ENCODE measurements at places on chromosomes 1 and 21. TPM values are rescaled to one million over a fixed set of nuclear protein-coding genes. Genes with fewer than 3 reads are reported as not detected.

Gene DIRAS3
- total RNA-seq = 7.6 TPM

Gene STRIP1
- 25.0 TPM for total RNA-seq

Gene B3GALT5
- total RNA-seq = 0.08 TPM

Gene ZC3H11A
- total RNA-seq = 87.1 TPM

GRCh38 chr1:171488190-171488929 lies 3.0 kb downstream of the PRRC2C start:
- peaks cover 60% of the 10 kb centered on the region for H3K4me1 ChIP-seq
- no peak overlapping the region for H3K27ac ChIP-seq
- DNase-seq = no peak
- H3K27me3 ChIP-seq = no peaks in the 10 kb centered on the region
- no peaks in the 10 kb centered on the region for H3K36me3 ChIP-seq

- no peak overlapping the region for H3K4me3 ChIP-seq
- no peaks in the 10 kb centered on the region for H3K27me3 ChIP-seq
- no peak overlapping the region for H3K27ac ChIP-seq
- DNase-seq = no peak
These were observed 6.2 kb upstream of the YRDC start for GRCh38 chr1:37814252-37814651.

DNA sequence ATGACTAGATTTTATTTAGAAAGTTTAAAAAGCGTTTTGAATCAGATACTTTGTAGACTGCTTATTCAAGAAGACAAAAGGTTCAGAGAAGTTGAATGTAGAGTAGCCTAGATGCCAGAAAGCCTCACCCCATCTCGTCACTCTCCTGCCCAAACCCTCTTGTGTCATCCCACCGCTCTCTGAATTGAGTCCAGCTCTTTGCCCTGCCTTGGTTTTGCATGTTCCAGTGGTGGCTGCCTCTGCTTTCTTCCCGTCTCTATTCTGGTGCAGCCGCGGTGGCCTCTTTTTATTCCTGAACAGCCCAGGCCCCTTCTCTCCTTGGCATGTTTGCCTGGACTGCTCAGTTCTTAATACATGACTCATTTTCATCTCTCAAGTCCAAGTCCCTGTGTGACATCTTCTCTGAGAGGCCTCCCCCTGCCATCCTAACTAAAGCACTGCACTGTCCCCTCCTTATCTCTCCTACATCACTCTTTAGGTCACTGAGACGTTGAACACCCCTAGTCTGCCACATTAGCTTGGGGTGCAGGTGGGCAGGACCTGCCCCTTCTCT lies 22.9 kb downstream of the PRDM2 start:
- DNase-seq = no peak
- no peaks in the 10 kb centered on the region for H3K27me3 ChIP-seq
- no peak overlapping the region for H3K27ac ChIP-seq
- H3K4me1 ChIP-seq = no peaks in the 10 kb centered on the region
- no peak overlapping the region for H3K4me3 ChIP-seq
- H3K36me3 ChIP-seq = no peaks in the 10 kb centered on the region

- no peaks in the 10 kb centered on the region for H3K27me3 ChIP-seq
- no peak for DNase-seq
- no peaks in the 10 kb centered on the region for H3K36me3 ChIP-seq
- H3K4me1 ChIP-seq = no peaks in the 10 kb centered on the region
These were observed 5.5 kb downstream of the KLF18 start for GRCh38 chr1:44135886-44136285.

DNA sequence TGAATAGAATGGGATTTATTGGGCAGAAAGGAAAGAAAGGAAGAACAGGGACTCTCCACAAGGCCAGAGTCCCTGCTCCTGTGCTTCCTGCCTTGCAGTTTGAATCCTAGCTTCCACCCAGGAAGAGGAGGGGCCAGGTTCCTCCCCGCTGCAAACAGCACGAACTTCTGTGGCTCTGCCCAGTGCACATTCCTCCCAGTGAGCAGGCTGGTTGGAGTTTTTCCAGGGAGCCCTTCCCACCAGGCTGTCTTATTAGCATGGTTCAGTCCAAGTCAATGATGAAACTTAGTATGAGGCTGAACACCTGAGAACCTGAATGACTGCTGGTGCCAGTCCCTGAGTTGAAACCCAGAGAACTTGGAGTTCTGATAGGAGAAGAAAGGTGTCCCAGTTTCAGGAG lies 247.2 kb downstream of the DUSP10 start:
- no peaks in the 10 kb centered on the region for H3K36me3 ChIP-seq
- H3K4me3 ChIP-seq = no peak overlapping the region
- DNase-seq = peak; percentile 11

DNA sequence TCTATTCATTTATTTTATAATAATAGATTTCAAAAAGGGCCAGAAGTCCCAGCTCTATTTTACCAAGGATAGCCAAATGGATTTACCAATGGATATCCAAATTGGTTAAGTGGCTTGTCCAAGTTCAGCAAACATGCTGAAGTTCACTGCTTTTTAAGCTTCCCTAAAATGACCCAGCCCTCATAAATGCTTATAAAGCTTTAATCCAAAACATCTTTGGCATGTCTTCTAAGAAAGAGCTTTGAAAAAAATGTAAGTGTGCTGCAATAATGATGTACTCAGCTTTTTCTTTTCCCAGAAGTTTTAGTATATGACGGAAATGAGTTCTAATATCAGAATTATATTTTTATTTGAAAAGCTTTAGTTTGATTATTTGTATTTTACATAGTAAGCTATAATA lies 451.5 kb upstream of the ADAMTS5 start:
- no peak for DNase-seq
- no peak overlapping the region for H3K4me3 ChIP-seq
- no peak overlapping the region for H3K27ac ChIP-seq
- H3K36me3 ChIP-seq = no peaks in the 10 kb centered on the region
- H3K4me1 ChIP-seq = no peaks in the 10 kb centered on the region
- H3K27me3 ChIP-seq = no peaks in the 10 kb centered on the region

DNA sequence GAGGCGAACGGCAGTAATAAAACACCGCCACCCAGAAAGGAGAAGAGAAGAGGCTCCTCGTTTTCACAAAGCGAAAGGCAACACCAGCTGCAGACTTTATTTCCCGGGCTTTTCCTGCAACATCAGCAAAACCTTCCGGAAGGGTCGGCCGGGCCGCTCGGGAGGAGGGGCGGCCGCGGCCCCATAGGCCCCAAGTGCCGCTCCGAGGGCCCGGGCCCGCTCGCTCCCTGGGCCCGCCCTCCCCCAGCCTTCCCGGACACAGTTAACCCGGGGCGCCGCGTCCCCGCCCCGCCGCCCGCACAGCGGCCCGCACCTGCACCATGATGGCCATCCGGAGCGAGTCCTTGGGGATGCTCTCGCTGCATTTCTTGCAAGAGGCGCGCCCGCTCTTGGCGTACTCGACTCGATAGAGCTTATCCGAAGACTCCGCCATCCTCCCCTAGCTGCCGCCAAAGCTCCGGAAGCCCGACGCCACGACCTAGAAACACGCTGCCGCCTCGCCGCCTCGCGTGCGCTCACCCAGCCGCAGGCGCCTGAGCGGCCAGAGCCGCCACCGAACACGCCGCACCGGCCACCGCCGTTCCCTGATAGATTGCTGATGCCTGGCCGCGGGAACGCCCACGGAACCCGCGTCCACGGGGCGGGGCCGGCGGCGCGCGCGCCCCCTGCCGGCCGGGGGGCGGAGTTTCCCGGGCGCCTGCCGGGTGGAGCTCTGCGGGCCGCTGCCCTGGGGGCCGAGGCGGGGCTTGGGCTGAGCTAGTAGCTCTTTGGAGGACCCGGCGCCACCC lies at the start of gene PARP1:
Gene PARP1, minus strand, starts transcription at position 597 of the 788 bp plus-strand sequence. Its CDS starts 164 bp downstream, at position 433.
- no peaks in the 10 kb centered on the region for H3K27me3 ChIP-seq
- peak within 1 kb of the TSS; percentile 62 for H3K27ac ChIP-seq
- peak within 1 kb of the TSS; percentile 82 for H3K4me3 ChIP-seq

GRCh38 chr1:41751804-41752513 lies 166.8 kb downstream of the HIVEP3 start:
- no peaks in the 10 kb centered on the region for H3K27me3 ChIP-seq
- H3K27ac ChIP-seq = no peak overlapping the region
- DNase-seq = no peak
- no peaks in the 10 kb centered on the region for H3K36me3 ChIP-seq
- H3K4me3 ChIP-seq = no peak overlapping the region

- H3K36me3 ChIP-seq = no peaks in the 10 kb centered on the region
- H3K27me3 ChIP-seq = no peaks in the 10 kb centered on the region
- no peak for DNase-seq
- H3K4me1 ChIP-seq = peaks cover 62% of the 10 kb centered on the region
- H3K4me3 ChIP-seq = no peak overlapping the region
These were observed 180.7 kb downstream of the ETS2 start for GRCh38 chr21:38986406-38986805.

DNA sequence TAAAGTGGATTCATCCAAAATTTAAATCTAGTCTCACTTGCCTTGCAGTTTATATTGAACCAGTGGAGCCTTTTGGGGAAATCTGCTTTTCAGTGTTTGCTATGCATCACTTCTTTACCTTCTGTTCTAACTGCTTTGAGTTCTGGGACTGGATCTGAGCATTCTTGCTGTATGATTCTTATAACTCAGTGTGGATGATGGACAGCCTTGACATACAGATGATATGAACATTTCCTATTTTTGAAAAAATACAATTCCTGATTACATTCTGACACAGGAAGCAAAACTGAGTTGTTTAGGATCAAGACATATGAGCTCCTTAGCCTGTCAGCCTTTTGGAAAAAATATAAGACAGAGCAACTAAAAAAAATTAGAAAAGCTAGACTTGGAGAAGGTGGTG lies 115.2 kb downstream of the DISP1 start:
- DNase-seq = no peak
- H3K27ac ChIP-seq = no peak overlapping the region
- peaks cover 21% of the 10 kb centered on the region for H3K4me1 ChIP-seq
- H3K27me3 ChIP-seq = no peaks in the 10 kb centered on the region
- no peaks in the 10 kb centered on the region for H3K36me3 ChIP-seq

All from adrenal gland (tissue), 19 donors.